ENCODE measurements at places on chromosomes 7 and 10.

GRCh38 chr10:23291551-23292334 is 52.9 kb downstream of the C10orf67 start:
- no peak for DNase-seq

DNA sequence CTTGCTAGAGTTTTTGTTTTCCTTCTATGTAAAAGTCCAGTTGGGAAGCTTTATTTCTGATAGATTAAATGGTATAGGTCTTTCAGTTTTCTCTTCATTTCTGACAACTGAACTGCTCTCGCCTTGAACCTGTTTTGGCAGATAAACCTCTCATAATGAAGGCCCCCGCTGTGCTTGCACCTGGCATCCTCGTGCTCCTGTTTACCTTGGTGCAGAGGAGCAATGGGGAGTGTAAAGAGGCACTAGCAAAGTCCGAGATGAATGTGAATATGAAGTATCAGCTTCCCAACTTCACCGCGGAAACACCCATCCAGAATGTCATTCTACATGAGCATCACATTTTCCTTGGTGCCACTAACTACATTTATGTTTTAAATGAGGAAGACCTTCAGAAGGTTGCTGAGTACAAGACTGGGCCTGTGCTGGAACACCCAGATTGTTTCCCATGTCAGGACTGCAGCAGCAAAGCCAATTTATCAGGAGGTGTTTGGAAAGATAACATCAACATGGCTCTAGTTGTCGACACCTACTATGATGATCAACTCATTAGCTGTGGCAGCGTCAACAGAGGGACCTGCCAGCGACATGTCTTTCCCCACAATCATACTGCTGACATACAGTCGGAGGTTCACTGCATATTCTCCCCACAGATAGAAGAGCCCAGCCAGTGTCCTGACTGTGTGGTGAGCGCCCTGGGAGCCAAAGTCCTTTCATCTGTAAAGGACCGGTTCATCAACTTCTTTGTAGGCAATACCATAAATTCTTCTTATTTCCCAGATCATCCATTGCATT is 27.1 kb downstream of the MET start:
- no peak for DNase-seq

DNA sequence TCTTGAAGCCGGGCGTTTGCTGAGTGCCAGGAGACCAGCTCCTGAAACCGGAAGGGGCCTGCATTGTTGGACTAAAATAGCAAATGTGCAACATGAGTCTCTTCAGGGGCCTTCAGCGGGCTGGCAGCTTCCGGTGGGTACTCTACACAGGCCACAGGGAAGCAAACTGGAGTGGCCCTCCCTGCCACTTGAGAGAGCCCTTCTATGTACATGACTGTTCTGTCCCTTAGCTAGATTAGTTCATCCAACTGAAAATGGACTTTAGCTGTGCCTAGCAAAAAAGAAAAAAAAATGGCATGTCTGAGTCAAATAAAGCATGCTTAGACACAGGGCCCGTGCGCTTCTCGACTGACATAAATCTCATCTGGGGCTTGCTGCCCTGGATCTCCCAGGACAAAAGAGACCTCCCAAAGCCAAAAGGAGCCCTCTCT is 115.3 kb upstream of the TCF7L2 start:
- DNase-seq, result no peak

DNA sequence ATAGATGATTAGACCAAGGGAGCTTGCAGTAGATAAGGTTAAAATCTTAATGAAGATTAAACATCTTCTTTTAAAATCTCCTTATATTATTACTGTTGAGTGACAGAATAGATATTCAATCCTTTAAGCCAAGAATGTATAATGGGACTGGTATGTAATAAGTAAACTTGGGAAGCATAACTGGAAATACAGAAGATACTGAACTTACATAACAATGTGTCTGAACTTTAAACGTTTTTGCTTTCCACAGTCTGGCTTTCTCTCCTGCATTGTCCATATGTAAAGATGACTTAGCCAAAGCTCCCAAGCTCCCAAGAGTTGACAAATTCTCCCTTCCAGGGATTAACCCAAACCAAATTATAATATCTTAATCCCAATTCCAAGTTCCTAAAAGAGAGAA is 129.8 kb downstream of the KCND2 start:
- DNase-seq, result no peak

DNA sequence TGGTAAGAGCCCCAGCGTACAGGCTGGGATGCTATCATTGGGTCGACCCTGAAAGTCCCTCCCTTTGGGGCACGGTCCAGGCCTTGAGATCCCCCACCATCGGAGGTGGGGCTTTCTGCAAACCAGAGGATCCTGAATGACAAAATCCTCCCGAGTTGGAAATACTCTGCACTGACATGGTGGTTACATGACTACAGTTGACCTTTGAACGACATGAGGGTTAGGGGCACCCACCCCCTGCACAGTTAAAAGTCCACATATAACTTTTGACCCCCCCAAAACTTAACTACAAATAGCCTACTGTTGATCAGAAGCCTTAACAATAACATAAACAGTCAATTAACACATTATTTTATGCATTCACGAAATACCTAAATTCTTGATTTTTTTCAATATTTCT is 13.1 kb downstream of the HSPA12A start:
- no peak for DNase-seq

- DNase-seq, result peak; percentile 64
Observed at GRCh38 chr7:143936087-143937009, 1.3 kb downstream of the OR2F2 start.

GRCh38 chr7:127187740-127188139 is 65.0 kb downstream of the GRM8 start:
- no peak for DNase-seq

DNA sequence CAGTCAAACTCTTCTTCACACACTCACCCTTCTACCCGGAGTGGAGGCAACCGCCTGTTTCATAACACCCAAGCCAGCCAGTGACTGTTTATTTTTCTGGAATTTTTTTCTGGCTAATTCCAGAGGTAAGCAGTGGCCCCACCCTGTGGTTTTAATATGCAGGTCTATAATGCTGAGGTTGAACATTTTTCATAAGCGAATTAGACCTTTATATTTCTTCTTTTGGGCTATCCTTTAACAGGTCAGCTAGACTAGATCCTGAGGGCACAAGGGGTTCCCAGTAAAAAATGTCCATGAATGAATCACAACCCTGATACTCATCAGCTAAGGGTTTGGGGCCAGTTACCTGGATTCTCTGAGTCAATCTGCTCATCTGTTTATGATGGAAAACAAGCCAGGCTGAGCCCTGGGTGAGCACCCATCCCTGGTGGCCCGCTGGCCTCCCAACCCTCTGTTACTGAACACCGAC is 76.2 kb downstream of the GRB10 start:
- peak; percentile 7 for DNase-seq

DNA sequence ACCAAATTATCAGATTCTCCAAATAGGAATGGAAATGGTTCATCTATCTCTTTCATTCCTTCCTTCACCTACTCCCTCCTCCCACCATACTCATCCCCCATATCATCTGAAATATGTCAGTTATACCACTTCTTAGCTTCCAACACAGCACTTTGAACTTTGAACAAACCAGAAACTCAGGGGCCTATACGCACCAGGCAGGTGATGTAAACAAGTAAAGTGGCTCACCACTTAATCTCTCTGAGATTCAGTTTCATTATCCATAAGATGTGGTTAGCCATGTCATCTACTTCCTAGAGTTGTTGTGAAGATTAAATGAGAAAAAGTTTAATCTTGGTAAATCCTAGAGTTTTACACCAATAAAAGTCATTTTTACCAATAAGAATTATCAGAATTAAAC is 65.9 kb upstream of the LRRN3 start:
- DNase-seq, result no peak

GRCh38 chr7:34337163-34337562 is 320.9 kb upstream of the NPSR1 start:
- no peak for DNase-seq

DNA sequence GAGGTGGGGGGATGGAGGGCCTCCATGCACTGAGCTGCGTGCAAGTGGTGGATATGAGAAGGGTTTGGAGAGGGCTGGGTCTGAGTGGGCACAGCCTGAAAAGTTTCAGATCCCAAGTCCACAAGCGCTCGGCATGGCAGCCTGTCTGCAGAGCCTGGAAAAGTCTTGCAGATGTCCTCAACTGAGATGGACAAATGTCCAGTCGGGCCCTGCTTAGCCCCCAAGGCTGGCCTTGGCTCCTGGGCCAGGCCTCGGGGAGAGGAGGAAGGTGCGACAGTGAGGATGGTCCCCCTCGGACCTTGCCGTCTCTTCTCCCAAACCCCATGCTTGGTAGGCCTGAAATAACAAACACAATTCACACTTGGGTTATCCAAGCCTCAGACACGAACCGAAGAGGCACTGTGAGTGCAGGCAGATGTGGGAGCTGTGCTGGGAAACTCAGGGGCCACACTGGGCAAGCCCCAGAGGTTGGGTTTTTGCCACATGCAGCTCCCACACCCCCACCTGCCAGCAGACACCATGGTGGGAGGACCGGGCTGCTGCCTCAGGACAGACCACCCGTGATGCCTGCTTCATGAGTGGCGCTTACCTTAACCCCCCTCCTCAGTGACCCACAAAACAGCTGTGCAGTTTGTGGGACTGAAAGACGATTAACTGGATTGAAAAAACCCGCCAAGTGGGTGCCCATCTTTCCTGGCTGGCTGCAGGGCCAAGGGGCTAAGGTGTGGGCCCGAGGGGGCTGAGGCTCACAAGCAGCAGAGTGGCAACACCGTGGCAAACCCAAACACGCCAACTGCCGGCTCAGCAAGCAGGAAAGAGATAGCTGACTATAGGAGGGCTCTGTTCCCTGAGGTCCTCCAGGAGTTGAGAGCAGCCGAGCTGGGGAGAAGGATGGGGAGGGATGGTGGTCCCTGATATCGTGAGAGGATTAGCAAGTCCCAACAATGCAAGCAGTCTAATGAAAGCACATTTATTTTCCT is 156.8 kb downstream of the RNF216 start:
- no peak for DNase-seq

- peak; percentile 24 for DNase-seq
Observed at GRCh38 chr10:97356318-97356914, 21.9 kb upstream of the FRAT2 start.

- peak; percentile 13 for DNase-seq
Observed at GRCh38 chr10:69172241-69172982, 7.6 kb upstream of the SUPV3L1 start.

DNA sequence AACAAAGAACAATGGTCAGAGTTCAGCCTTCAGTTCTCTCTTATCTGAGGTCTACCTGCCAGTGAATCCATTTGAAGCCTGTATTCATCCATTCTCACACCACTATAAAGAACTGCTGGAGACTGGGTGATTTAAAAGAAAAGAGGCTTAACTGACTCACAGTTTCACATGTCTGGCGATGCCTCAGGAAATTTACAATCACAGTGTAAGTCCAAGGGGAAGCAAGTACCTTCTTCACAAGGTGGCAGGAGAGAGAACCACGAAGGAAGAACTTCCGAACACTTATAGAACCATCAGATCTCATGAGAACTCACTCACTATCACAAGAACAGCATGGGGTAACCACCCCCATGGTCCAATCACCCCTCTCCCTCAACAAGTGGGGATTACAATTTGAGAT is 33.0 kb upstream of the SLC25A13 start:
- DNase-seq, result no peak

DNA sequence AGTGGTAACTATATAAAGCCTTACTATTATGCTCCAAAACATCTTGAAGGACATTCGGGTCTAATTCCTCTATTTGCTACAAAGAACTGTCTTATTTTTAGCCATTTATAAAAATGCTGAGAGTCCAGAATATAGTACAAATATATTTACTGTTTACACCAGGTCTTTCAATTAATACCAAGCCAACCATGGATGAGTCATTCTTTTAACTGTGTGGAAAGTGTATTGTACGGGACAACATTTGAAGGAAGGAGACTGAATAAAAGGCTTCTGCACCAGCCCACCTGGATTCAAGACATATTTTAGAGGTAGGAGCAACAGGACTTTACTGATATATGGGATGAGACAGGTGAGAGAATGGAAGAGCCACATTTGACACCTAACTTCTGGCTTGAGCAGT is 35.4 kb downstream of the MASTL start:
- no peak for DNase-seq

DNA sequence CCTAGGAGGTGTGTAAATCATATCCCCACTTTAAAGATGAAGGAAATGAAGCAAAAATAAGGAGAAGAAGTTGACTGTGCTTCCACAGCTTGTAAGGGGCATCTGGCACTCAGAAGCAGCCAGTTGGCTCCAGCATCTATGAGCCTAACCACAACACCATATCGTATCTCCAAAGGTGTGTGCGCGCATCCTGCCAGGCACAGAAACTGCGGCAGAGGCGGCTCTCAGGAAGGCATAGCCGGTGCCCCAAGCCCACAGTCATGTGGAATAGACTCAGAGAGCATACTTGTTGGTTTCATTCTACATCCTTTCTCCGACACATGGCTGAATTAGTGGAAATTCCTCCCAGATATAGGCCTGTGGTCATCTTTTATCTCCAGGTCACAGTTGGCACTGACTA is 423.9 kb downstream of the CALN1 start:
- DNase-seq, result no peak

GRCh38 chr10:88800152-88801125 is 2.1 kb upstream of the LIPM start:
- DNase-seq, result peak; percentile 64

- DNase-seq, result no peak
Observed at GRCh38 chr7:28773423-28774145, 184.5 kb downstream of the TRIL start.

DNA sequence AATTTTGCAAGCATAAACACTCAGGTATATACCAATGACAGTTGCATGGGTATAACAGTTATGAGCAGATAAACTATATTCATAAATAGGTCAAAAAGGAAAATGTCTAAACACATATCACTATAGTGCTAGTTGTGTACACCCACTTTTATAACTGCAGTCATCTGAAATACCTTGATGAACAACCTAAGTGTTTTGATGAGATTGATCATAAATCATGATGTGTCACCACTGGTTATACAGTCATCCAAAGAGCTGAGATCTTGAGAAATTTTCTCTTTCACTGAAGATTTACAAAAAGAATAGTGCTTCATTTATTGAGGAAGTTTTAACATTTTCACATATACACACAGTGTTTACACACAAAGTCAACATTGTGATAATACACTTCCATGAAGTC is 78.6 kb upstream of the SLC25A13 start:
- no peak for DNase-seq

GRCh38 chr7:25087855-25088254 is 37.2 kb downstream of the CYCS start:
- no peak for DNase-seq

DNA sequence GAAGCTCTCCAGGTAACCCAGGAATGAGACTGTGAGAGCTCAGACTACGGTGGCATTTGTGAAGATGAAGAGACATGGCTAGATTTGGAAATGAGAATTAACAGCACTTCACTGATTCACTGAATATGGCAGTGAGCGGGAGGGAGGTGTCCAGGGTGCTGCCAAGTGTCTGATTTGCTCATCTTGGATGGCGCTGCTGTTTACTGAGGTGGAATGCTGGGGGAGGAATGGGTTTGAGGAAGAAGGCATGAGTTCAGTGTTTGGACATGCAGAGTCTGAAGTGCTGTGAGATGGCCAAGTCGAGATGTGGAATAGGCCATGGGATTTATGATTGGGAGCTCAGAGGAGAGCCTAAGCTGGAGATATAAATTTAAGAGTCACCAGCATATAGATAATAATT is 437.1 kb upstream of the NPVF start:
- DNase-seq, result no peak

All from EL (cell line).